ENCODE measurements at places on chromosomes 2 and 18.

- DNase-seq: no peak
Observed at GRCh38 chr2:7508296-7508943, 591.2 kb downstream of the RNF144A start.

DNA sequence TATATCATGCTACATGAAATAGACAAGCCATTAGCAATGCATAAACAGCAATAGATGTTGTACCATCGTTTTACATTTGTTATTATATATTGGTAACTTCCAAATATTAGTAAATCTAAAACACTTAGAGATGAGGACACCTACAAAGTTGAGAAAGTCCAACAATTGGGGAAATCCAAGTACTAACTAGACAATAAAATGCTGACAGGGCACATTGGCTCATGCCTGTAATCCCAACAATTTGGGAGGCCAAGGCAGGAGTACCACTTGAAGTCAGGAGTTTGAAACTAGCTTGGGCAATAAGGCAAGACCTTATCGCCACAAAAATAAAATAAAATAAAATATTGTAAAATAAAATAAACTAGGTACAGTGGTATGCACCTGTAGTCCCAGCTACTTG, 1023.1 kb downstream of the SUCLG1 start:
- DNase-seq: no peak

- DNase-seq: no peak
Observed at GRCh38 chr2:233011268-233011650, 1.8 kb downstream of the NGEF start.

DNA sequence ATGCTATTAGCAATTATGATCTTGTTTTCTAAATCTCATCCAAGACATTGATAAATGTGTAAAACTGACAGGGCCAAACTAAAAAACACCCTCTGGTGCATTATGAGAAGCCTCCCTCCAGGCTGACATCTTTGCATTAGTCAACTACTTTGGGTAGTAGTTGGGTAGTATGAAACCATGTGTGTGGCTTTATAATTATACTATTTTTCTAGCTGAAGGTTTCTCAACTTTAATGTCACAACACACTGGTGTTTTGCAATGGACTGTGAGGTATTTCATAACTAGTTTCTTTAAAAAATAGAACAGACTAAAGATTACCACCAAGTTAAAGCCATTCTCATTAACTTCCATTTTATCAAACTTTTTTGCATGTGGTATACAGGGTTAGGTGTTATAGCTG, 73.1 kb upstream of the RBMS1 start:
- DNase-seq: peak; percentile 38

GRCh38 chr2:120250640-120251039, 2.0 kb upstream of the RALB start:
- DNase-seq: no peak

DNA sequence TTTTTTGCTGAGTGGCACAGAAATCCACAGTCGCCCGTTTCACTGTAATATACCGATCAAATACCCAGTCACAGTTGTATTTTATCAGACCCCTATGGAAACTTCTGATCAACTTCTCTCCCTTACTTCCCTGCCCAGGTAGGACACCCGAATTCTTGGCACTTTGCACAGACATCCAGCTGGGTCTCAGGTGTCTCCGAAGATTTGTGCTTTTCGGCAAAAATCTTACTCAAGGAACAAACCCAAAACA, 596 bp downstream of the MREG start:
- DNase-seq: no peak

GRCh38 chr2:218075975-218076811, 7.1 kb downstream of the RUFY4 start:
- DNase-seq: no peak

DNA sequence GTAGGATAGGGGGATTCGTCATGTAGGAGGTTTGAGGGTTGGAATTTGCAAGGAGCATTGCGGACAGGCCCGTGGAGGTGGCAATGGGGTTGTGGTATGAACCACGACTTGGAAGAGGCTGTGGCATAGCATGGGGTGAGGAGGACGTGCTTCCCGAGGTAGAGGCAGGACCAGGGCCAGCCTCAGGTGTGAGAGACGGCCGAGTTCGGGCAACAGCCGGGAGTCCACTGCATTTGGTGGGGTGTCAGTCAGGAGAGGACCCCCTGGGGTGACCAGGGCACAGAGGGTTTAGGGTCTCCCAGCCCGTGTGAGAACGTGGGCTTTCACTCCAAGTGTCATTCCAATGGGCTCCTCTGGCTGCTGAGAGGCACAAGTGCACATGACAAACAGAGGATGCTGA, 339.0 kb downstream of the EIPR1 start:
- no peak for DNase-seq

DNA sequence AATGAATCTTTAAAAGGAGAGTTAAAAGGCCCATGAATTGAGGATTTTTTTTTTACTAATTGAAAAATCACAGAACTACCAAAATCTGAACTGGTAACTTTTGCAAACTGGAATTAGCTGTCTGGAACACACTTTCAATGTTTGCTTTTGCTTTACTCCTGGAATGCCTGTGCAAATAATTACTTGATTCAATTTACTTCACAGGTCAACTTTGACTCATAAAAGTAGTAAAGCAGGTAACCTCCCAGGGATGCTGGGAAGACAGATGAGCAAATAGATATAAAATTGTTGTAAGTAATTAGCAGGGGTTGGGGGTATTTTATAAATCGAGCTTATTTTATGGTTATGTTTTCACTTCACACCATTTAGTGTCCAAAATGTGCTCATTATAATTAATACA, 398.3 kb upstream of the HNRNPA3 start:
- DNase-seq: no peak

- no peak for DNase-seq
Observed at GRCh38 chr18:63098018-63098981, 221.3 kb downstream of the BCL2 start.

- no peak for DNase-seq
Observed at GRCh38 chr2:8661235-8661634, 20.6 kb upstream of the ID2 start.

GRCh38 chr2:140506606-140507005, 1624.2 kb downstream of the LRP1B start:
- DNase-seq: no peak

- DNase-seq: no peak
Observed at GRCh38 chr2:113251118-113251517, 27.6 kb downstream of the PAX8 start.

DNA sequence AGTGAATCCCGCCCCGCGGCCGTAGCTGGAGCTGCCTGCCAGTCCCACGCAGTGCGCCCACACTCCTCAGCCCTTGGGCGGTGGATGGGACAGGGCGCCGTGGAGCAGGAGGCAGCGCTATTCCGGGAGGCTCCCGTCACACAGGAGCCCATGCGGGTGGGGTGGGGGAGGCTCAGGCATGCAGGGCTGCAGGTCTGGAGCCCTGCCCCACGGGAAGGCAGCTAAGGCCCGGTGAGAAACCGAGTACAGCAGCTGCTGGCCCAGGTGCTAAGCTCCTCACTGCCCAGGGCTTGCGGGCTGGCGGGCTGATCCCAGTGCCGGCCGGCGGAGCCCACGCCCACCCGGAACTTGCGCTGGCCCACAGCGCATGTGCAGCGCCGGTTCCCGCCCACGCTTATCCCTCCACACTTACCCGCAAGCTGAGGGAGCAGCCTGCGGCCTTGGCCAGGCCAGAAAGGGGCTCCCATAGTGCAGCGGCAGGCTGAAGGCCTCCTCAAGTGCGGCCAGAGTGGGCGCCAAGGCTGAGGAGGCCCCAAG, 1152.8 kb upstream of the CELF4 start:
- no peak for DNase-seq

DNA sequence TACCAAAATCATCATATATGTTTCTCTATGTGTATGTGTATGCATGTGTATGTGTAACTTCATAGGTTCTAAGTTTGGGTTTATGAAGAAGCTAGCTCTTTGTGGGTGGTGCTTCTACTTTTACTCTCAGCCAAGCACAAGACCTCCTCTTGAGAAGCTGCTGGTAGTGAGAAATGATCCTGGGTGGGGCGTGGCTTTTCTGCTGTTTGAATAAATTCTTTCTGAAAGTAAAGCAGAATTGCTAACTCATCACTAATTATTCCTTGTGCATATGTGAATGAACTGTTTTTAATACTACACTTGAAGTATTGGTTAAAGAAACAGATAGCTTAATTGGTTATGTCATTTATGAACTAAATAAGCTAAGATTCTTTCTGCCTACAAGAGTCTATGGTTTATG, 7.6 kb upstream of the GAREM1 start:
- DNase-seq: no peak

DNA sequence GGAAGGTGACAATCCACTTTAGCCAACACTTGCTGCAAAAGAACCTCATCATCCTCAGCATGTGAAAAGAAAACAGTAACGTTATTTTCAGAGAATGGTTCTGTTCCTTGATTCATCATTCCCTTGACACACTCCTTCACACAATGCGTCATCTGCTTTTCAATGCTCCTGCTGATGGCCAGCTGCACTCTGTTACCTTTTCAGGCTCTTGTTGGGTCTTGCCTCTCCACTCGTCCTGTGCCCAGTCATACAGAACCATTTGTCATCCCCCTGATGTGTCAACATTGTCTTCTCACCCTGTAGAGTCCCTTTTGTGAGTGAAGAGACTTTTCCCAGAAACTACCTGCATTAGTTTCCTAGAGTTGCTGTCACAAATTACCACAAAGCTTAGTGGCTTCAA, 12.2 kb upstream of the DTNA start:
- DNase-seq: no peak

GRCh38 chr2:181224866-181225265, 232.3 kb upstream of the ITGA4 start:
- no peak for DNase-seq

DNA sequence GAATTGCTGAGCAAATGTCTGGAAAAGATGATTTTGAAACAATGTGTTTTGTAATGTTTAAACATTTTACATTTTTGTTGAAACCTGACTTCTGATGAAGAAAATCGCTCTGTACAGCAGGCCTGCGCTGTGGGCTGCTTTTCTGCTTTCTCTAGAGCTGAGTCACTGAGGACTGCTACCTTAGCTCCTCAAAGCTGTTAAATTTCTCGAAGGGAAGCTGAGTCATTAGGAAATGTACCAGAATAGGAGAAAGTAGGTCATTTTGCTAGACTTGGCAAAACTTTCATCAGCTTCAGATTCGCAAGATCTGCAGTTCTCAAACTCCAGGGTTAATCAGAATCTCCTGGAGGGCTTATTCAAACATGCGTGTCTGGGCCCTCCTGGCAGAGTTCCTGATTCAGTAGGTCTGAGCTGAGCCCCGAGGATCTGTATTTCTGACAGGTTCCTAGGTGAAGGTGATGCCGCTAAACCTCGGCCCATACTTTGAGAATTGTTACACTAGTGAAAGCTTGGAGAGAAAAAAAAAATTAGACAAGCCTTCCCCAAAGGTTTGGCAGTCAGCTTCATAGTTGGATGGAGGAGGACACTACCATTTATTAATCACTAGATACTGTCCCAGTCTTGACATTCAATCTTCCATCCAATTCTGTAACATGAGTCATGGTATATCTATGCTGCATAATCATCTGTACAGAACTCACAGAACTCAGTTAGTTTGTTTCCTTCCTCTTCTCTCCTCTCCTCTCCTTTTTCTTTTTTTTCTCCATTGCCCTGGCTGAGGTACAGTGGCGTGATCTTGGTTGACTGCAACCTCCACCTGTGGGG, 297.6 kb downstream of the PARD3B start:
- DNase-seq: peak; percentile 87

DNA sequence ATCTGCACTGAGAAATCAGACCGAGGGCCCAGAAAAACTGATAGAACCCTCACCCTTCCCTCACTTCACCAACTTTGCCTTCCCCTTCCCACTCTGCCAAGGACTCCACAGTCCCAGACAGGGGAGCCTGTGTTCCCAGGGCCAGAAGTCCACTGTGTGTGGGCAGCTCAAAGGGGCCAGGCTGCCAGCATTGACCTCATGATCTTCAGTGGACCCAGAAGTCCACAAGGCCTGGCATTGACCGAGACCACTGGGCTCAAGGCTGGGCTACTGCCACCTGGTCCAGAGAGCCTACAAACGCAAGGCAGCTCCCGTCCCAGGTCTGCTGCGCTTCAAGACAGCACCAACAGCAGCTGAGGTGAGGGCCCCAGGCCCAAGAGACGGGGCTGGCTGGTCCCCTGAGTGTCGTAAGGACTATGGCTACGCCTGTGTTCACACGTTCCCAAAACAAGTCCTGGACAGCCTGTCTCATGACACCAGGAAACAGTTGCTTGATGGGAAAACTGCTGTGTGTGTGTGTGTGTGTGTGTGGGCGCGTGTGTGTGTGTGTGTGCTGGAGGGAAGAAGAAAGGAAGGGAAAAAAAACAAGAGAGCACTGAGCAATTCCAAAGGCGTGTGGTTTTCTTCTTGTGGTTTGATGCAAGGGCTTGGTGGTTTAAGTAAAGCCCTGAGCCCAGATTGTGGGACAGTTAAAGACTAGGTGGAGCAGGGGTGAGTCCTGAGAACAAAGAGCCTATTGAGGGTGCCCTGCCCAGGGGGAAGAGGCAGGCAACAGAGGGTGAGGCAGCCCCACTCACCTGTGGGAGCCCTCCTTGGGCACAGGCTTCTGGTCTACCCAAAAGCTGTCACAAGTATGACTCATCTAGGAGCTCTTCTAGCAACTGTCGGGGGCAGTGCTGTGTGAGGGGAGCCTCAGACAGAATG, 46.6 kb upstream of the ZBTB7C start:
- DNase-seq: peak; percentile 45

DNA sequence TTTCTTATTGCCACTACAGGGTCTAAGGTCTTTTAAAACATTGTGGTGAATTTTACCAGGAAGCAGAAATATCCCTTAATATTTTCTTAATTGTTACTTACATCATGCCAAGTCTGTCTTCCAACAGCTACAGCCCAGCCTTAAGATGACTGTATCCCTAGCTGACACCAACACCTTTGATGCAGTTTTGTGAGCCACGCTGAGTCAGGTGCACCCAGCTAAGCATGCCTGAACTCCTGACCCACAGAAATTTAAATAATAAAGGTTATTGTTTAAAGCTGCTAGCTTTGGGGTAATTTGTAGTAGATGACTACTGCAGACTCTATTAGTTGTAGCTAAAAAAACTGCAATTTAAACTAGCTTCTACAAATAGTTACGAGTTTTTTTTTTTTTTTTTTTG, 1757.9 kb upstream of the LRRTM1 start:
- no peak for DNase-seq

GRCh38 chr2:205474741-205475415, 207.4 kb upstream of the NRP2 start:
- no peak for DNase-seq

- no peak for DNase-seq
Observed at GRCh38 chr2:162282765-162283425, 35.6 kb downstream of the IFIH1 start.

DNA sequence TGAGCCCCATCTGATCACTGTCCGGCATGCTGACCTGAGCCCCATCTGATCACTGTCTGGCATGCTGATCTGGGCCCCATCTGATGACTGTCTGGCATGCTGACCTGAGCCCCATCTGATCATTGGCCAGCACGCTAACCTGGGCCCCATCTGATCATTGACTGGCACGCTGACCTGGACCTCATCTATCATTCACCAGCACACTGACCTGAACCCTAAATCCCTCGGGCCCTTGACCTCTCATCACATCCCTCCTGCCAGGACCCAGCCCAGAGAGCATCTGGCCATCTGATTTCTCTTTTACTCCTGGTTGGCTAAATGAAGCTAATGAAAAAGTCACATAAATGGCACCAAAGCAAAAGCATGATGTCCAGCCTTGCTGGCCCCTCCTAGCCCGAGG, 207.1 kb downstream of the NDUFA10 start:
- no peak for DNase-seq

- DNase-seq: peak; percentile 45
Observed at GRCh38 chr18:59874166-59874565, 25.6 kb upstream of the PMAIP1 start.

Data from AG09319 (cell line).